ENCODE measurements at places on chromosomes 13 and 19.

GRCh38 chr19:2271234-2272103 lies 10.5 kb downstream of the PEAK3 start:
- DNase-seq = no peak

GRCh38 chr13:69389899-69390298 lies 717.7 kb upstream of the ATXN8OS start:
- DNase-seq = no peak

DNA sequence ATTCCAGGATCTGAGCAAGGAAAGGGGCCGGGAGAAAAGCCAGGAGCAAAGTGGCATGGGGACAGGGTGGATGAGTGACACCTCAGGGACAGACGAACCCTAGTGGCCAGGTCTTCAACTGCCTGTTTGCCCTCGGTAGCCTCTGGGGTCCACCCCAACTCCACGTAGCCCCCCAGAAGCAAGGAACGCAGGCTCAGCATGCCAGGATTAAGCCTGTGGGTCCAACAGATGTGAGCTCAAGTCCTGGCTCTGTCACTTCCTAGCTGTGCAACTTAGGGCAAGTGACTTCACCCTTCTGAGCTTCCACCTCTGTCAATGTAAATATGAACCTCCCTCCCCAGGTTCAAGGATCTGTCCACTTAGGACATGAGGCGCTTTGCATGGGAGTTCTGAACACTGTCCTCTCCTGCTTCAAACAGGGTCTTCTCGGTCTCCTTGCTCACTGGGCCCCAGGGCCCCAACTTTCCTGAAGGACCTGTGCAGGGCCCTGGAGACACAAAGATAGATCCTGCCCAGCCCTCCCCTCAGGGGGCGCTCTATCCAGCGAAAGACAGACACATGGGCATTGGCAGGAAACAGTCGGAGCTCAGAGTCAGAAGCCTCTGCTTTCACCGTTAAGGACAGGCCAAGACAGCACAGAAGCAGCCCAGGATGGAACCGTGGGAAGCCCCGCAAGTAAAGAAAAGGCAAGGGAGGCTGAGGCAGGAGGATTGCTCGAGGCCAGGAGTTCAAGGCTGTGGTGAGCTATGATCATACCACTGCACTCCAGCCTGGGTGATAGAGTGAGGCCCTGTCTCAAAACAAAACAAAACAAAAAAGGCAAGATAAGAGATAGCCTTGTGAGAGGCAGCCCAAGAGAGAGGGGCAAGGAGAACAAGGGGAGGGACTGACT lies 13.2 kb downstream of the SYDE1 start:
- no peak for DNase-seq

- no peak for DNase-seq
Measured at GRCh38 chr13:25692099-25692498, 320.3 kb downstream of the ATP8A2 start.

DNA sequence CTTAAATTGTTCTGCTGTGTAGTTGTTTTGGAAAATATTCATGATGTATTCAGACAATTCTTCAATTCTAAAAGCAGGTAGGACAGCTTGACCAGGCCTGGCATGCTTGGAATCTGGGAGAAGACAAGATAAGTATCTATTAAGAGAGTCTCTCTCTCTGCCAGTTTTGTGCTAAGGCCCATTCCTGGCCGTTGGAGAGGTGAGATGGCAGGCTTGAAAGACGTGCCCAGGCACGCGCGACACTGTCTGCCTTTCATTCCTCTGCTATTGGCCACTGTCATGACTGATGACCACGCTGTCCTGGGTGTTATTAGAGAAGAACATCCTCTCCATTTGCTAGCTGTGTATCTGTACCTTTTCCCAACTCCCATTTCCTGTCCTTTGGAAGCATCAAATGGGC lies 90.3 kb downstream of the LHFPL6 start:
- no peak for DNase-seq

- DNase-seq = no peak
Measured at GRCh38 chr13:40433577-40433976, 232.9 kb downstream of the FOXO1 start.

DNA sequence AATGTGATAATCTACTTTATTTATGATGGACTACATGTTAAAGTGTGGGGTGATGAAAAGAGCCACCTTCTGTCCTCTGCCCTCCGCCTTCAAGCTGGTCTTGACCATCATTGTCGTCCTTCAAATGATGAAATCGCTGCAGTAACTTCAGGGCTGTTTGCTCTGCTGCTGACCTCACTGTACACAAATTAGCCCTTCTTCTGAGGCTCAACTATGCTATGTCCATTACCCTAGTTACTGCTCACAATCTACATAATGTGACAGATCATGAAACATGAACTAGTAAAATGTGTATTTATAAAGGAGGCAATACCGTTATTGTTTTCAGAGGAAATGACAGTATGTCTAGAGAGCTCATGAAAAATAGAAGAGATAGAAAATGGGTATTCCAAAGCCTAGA lies 145.9 kb downstream of the RFC3 start:
- no peak for DNase-seq

- DNase-seq = no peak
Measured at GRCh38 chr19:31594701-31595100, 245.5 kb upstream of the TSHZ3 start.

GRCh38 chr13:43731296-43731695 lies 55.5 kb downstream of the ENOX1 start:
- no peak for DNase-seq

GRCh38 chr13:85825454-85825853 lies 26.2 kb upstream of the SLITRK6 start:
- DNase-seq = no peak

- no peak for DNase-seq
Measured at GRCh38 chr19:1438933-1439354, 748 bp downstream of the RPS15 start.

- no peak for DNase-seq
Measured at GRCh38 chr13:42113478-42113877, 65.0 kb downstream of the DGKH start.

DNA sequence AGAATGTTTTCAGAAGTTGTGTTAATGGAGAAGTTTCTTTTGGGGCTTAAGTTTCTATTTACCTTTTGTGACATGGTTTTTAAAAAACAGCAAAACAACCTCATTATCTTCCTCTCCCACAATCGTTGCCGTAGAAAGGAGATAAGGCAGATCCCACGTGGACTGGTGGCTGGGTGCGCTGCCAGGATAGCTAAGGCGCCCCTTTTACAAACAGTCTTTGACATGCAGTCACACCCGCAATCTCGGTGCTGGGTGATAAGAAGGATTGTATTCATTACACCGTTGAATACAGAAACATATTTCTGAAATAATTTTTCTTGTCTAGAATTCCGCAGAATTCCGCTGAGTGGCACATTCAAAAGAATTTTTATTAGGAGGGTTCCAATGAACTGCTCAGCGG lies 271.1 kb downstream of the UQCRFS1 start:
- no peak for DNase-seq

DNA sequence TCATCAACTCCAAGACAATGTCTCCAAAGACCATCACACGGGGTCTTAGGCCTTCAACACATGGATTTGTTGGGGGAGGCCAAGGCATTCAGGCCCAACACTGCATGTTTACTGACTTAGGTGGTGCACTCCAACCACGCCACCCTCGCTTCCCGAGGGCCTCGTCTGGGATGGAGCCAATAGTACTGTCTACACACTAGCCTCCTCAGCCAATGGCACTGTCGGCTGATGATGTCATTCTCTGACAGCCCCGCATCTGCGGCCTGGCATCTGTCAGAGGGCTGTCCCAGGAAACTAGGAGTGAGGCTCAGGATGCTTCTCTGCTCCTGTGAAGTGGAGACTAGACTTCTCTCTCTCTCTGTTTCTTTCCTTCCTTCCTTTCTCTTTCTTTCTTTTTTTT lies 96.6 kb downstream of the TEX26 start:
- no peak for DNase-seq

GRCh38 chr13:34352958-34353357 lies 535.0 kb downstream of the RFC3 start:
- no peak for DNase-seq

DNA sequence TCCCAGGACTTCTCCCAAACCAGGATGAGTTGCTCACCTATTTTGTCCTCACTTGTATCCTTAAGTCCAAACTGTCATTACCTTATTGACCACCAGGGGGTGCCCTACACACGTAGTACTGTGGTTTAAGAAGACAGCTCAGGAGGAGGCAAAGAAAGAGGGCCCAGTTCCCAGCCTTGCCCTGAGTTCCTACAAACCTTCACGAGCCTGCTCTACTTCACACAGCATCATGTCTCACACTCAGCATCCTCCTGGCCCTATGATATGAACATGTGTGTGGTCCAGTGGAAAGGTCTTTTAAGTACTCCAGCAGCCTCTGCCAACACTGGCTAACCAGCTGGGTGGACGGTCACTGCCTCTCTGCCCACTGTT lies 8.1 kb upstream of the ZNF784 start:
- peak; percentile 95 for DNase-seq

DNA sequence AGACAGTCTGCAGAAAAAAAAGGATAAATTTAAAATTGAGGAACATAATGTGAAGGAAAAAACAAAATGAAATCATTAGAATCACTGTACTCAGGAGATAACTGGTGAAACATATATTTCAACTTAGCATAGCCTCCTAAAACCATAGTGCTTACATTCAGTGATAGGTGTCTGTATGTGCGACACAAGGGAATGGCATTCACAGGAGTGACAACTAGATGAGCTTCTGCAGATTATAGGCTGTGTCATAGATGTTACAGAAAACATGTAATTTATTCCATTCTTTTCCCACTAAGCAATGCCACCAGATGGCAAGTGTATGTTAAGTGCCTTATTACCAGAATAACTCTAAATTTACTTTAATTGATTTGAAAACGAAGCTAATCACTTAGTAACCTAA lies 960.0 kb upstream of the PCDH20 start:
- peak; percentile 43 for DNase-seq

DNA sequence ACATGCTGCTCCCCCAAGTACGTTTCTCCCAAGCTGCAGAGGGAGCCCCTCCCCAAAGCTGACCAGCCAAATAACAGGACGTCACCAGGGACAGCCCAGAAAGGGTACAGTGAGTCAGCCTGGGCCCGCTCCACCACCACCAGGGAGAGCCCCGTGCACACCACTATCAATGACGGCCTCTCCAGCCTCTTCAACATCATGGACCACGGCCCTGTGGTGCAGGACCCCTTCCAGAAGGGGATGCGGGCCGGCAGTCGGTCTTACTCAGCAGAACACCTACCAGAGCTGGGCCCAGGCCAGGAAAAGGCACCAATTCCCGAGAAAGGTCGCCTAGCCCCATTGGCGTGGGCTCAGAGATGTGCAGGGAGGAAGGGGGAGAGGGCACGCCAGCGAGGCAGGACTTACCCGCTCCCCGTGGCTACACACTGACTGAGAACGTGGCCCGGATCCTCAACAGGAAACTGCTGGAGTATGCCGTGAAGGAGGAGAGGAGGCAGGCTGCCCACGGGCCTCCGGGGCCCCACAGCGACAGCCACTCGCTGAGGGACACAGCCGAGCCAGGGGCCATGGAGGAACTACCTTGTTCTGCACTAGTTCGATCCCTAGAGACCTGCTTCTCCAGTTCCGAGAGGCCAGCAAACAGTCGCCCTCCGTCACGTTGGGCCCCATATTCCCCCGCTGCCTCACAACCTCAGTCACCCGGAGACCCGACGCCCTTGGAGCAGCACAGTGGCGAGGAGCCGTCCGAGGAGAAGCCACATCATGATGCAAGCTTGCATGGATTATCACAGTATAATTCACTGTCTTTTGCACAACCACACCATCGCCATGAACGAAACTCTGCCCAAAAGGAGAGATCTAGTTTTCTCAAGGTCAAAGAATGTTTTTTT lies 815.9 kb upstream of the KLHL1 start:
- DNase-seq = no peak

All from NCI-H2081 (cell line).